CD14-positive monocyte (primary cell): ENCODE measurements at places on chromosomes 5 and 9.
A peak's percentile ranks its signal among the peaks of the same experiment; 100 is the strongest.

GRCh38 chr9:133532937-133533668, 1.4 kb upstream of the ADAMTSL2 start:
- no peaks in the 10 kb centered on the region for H3K4me1 ChIP-seq
- H3K36me3 ChIP-seq, result no peaks in the 10 kb centered on the region
- peaks cover 32% of the 10 kb centered on the region for H3K27me3 ChIP-seq

GRCh38 chr5:112597831-112598230, 139.9 kb upstream of the APC start:
- H3K27me3 ChIP-seq, result peaks cover 2% of the 10 kb centered on the region
- no peak for DNase-seq
- H3K27ac ChIP-seq, result no peak overlapping the region
- H3K4me1 ChIP-seq, result no peaks in the 10 kb centered on the region
- no peak overlapping the region for H3K4me3 ChIP-seq

DNA sequence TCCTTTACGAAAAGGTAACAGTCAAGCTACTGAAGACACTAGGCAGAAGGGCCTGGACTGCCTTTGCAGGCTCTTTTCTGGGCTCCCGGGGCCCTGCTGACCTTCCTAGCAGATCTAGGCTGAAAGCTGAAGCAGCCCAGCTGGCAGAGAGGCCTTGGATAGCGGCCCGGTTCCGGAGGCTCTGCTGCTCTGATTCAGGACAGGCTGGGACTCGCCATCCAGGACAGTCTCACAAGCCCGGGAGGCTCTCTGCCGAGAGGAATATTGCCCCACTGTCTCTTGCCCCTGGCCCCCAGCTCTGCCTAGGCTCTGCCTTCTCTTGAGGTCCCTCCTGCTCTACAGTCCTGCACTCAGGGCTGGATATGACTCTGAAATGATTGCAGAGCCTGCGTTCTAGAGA, 67.8 kb downstream of the PSD2 start:
- no peak overlapping the region for H3K27ac ChIP-seq
- H3K4me3 ChIP-seq, result no peak overlapping the region
- no peaks in the 10 kb centered on the region for H3K36me3 ChIP-seq
- H3K27me3 ChIP-seq, result no peaks in the 10 kb centered on the region
- no peaks in the 10 kb centered on the region for H3K4me1 ChIP-seq
- no peak for DNase-seq

DNA sequence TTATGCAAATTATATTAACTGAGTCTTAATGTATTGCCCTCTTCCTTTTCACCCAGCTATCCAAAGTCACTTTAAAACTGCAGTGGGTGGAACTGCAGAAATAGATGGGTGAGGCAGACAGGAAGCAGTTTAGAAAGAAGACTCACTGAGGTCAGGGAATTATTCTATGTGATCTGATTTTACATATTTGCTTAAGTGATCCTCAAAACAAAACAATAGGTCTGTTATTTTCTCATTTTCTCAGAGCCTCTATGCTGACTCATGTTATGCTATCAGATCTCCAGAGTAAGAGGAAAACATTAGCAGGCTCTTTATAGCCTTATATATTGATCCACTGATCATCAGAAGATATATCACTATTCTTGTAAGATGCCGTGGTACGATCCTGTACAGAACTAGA, 63.5 kb downstream of the MRPS27 start:
- H3K27me3 ChIP-seq, result no peaks in the 10 kb centered on the region
- DNase-seq, result no peak
- H3K4me3 ChIP-seq, result no peak overlapping the region
- peaks cover 2% of the 10 kb centered on the region for H3K4me1 ChIP-seq
- no peak overlapping the region for H3K27ac ChIP-seq
- peaks cover 8% of the 10 kb centered on the region for H3K36me3 ChIP-seq

DNA sequence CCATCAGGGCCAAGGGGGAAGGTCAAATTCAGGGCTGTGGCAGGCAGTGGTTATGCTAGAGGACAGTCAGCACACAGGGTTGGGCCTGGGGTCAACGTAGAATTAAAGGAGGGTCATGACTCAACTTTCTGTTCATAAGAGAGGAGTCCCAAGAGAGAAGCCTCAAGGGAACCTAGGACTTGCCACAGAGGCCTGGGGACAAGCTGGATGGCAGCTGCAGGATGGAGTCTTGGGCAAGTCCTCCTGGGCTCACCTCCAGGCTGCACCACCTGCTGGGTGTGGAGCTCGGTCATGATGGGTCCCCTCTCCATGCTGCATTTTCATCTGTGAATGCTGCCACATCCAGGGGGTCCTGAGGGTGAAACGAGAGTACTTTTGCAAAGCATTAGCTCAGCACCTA, 9.0 kb upstream of the WNK2 start:
- H3K27me3 ChIP-seq, result no peaks in the 10 kb centered on the region
- no peak for DNase-seq
- H3K4me1 ChIP-seq, result peaks cover 9% of the 10 kb centered on the region
- no peak overlapping the region for H3K27ac ChIP-seq

DNA sequence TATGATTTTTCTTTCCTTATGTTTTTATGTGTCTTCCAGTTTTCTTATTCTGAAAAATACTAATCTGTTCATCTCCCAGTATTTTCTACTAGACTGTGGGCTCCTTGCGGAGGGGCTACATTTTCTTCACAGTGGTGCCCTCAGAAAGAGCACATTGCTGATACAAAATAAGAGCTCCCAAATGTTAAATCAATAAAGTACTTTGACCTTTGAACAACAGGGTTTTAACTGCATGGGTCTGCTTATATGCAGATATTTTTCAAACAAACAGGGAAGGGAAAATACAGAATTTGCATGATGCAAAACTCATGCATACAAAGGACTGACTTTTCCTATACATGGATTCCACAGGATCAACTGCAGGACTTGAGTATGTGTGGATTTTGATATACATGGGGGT, 79.9 kb upstream of the ACO1 start:
- H3K27me3 ChIP-seq, result no peaks in the 10 kb centered on the region
- no peak overlapping the region for H3K4me3 ChIP-seq
- H3K27ac ChIP-seq, result no peak overlapping the region
- no peaks in the 10 kb centered on the region for H3K4me1 ChIP-seq

DNA sequence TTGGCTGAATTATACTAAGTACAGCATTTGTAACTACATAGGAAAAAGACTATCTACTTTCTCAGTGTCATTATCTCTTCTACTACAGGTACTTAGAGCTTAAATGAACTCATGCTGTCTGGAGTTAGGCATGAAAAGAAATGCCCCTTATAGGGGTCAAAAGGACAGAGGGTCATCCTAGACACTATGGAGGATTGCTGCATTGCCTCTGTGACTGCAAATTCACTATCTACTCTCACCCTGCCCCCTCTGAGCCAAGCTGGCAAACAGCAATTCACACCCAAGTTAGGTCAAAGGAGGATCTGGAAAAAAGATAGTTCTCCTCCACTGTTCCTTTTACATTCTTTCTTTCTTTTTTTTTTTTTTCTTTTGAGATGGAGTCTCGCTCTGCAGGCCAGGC, 36.7 kb downstream of the ANKRD31 start:
- no peak overlapping the region for H3K27ac ChIP-seq
- no peak for DNase-seq
- no peaks in the 10 kb centered on the region for H3K4me1 ChIP-seq
- H3K27me3 ChIP-seq, result no peaks in the 10 kb centered on the region
- no peak overlapping the region for H3K4me3 ChIP-seq

GRCh38 chr5:137611011-137611580, 112.0 kb upstream of the SPOCK1 start:
- no peak overlapping the region for H3K4me3 ChIP-seq
- DNase-seq, result no peak
- peaks cover 20% of the 10 kb centered on the region for H3K4me1 ChIP-seq
- no peaks in the 10 kb centered on the region for H3K27me3 ChIP-seq
- no peak overlapping the region for H3K27ac ChIP-seq
- H3K36me3 ChIP-seq, result no peaks in the 10 kb centered on the region

DNA sequence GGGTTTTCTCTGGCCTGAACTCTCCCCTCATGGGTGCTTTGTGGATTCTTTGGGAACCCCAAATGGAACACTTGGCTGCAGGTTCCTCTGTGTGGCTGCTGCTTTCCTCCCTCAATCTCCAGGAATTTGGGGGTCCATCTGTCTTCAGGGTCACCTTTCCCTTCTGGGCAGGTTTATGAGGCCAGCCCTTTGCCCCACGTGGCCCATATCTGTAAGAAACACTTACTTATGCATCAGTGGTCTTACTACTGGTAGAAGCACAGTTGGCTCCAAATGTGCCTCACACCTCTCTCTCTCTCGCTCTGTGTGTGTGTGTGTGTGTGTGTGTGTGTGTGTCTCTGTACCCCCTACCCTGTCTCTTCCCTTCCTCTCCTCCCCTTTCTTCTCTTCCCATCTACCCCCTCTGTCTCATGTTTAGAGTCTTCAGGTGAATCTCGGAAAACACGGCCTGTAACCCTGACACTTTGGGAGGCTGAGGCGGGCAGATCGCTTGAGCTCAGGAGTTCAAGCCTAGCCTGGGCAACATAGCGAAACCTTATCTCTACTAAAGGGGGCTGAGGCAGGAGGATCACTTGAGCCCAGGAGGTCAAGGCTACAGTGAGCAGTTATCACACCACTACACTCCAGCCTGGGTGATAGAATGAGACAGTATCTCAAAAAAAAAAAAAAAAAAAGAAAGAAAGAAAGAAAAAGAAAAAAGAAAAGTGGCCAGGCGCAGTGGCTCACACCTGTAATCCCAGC, 26.8 kb downstream of the C5orf15 start:
- no peak for DNase-seq
- H3K27me3 ChIP-seq, result no peaks in the 10 kb centered on the region
- H3K4me3 ChIP-seq, result no peak overlapping the region
- no peaks in the 10 kb centered on the region for H3K4me1 ChIP-seq
- H3K36me3 ChIP-seq, result no peaks in the 10 kb centered on the region

GRCh38 chr5:124492444-124493224, 253.8 kb downstream of the ZNF608 start:
- no peaks in the 10 kb centered on the region for H3K36me3 ChIP-seq
- no peaks in the 10 kb centered on the region for H3K27me3 ChIP-seq
- no peak overlapping the region for H3K4me3 ChIP-seq
- H3K27ac ChIP-seq, result no peak overlapping the region
- no peak for DNase-seq

GRCh38 chr9:128096616-128097536, 28.8 kb downstream of the SLC25A25 start:
- peak overlapping the region; percentile 12 for H3K27ac ChIP-seq
- peaks cover 17% of the 10 kb centered on the region for H3K36me3 ChIP-seq
- H3K4me3 ChIP-seq, result no peak overlapping the region
- H3K4me1 ChIP-seq, result peaks cover 76% of the 10 kb centered on the region
- no peak for DNase-seq

GRCh38 chr9:5983042-5983441, 32.4 kb downstream of the RANBP6 start:
- no peaks in the 10 kb centered on the region for H3K4me1 ChIP-seq
- no peak overlapping the region for H3K27ac ChIP-seq
- no peak overlapping the region for H3K4me3 ChIP-seq
- no peaks in the 10 kb centered on the region for H3K27me3 ChIP-seq
- DNase-seq, result no peak

DNA sequence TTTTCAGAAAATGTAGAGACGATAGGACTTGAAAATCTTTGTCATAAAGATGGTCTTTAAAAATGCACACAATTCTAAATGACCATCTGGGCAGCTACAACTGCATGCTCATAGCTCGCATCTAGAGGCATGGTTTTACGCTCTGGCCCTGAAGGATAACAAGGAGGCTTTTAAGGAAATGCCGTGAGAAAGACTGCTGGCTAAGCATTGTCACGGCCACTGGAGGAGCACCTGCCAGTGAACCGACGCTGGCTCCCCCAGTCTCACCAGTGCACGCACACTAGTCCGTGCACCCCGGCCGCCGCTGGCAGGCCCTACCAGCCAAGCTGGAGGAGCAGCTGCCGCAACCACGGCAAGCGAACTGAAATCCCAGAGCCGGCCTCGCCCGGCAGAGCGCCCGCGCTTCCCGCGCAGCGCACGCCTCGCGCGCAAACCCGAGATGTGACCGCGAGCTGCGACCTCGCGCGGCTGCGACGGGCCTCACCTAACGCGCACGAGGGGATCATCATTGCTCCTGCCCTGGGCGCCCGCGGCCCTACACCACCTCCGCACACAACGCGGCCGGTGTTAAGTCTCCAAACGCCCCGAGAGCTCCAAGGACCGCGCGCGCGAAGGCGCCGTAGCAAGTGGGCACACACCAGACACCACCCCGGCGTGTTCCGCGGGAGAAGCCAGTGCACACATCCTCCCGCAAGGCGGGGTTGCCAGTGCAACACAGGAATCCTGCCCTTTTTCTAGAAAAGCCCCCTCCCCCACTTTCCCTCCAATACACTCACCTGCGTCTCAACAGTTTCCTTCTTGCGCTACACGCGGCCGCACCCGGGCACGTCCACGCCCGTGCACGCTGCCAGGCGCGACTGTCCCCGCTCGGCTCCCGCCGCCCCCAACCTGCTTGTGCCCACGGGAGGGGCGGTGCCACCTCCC, 5.3 kb downstream of the ELAVL2 start:
- no peak for DNase-seq
- no peak overlapping the region for H3K27ac ChIP-seq
- no peaks in the 10 kb centered on the region for H3K4me1 ChIP-seq
- H3K27me3 ChIP-seq, result peaks cover 46% of the 10 kb centered on the region
- no peak overlapping the region for H3K4me3 ChIP-seq

GRCh38 chr5:62214701-62215100, 91.3 kb upstream of the KIF2A start:
- DNase-seq, result no peak
- H3K4me1 ChIP-seq, result no peaks in the 10 kb centered on the region
- H3K27ac ChIP-seq, result no peak overlapping the region
- no peak overlapping the region for H3K4me3 ChIP-seq
- H3K27me3 ChIP-seq, result no peaks in the 10 kb centered on the region
- H3K36me3 ChIP-seq, result no peaks in the 10 kb centered on the region

- peaks cover 45% of the 10 kb centered on the region for H3K4me1 ChIP-seq
- no peak for DNase-seq
- no peaks in the 10 kb centered on the region for H3K36me3 ChIP-seq
- no peak overlapping the region for H3K27ac ChIP-seq
Observed at GRCh38 chr5:112119969-112120368, 299.1 kb downstream of the EPB41L4A start.

GRCh38 chr5:108505608-108506007, 123.7 kb upstream of the FBXL17 start:
- H3K4me1 ChIP-seq, result no peaks in the 10 kb centered on the region
- no peak overlapping the region for H3K4me3 ChIP-seq
- H3K27ac ChIP-seq, result no peak overlapping the region
- no peaks in the 10 kb centered on the region for H3K27me3 ChIP-seq
- DNase-seq, result no peak

GRCh38 chr5:40619421-40619820, 60.3 kb upstream of the PTGER4 start:
- no peak for DNase-seq
- H3K4me1 ChIP-seq, result peaks cover 42% of the 10 kb centered on the region
- no peaks in the 10 kb centered on the region for H3K36me3 ChIP-seq
- no peaks in the 10 kb centered on the region for H3K27me3 ChIP-seq
- no peak overlapping the region for H3K27ac ChIP-seq

GRCh38 chr9:94085062-94085639, 887 bp downstream of the PTPDC1 start:
- no peak overlapping the region for H3K4me3 ChIP-seq
- no peaks in the 10 kb centered on the region for H3K4me1 ChIP-seq
- no peaks in the 10 kb centered on the region for H3K36me3 ChIP-seq
- no peak overlapping the region for H3K27ac ChIP-seq
- no peaks in the 10 kb centered on the region for H3K27me3 ChIP-seq
